ENCODE measurements at places on chromosomes 3 and 15.

- DNase-seq = no peak
Observed at GRCh38 chr3:78911394-78911793, 856.4 kb downstream of the ROBO1 start.

DNA sequence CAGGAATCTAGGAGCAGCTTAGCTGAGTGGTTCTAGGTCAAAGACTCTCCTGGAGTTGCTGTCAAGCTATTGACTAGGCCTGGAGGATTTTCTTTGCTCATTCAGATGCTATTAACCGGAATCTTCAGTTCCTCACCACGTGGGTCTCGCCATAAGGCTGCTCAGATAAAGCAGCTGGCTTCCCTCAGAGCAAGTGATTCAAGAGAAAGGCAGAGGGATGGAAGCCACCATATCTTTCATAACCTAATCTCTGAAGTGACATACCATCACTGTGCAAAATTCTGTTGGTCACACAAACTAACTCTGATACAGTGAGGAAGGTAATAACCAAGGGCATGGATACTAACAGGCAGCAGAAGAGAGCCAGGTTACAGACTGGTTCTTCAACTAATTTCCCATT lies 72.7 kb upstream of the FLNB start:
- no peak for DNase-seq

DNA sequence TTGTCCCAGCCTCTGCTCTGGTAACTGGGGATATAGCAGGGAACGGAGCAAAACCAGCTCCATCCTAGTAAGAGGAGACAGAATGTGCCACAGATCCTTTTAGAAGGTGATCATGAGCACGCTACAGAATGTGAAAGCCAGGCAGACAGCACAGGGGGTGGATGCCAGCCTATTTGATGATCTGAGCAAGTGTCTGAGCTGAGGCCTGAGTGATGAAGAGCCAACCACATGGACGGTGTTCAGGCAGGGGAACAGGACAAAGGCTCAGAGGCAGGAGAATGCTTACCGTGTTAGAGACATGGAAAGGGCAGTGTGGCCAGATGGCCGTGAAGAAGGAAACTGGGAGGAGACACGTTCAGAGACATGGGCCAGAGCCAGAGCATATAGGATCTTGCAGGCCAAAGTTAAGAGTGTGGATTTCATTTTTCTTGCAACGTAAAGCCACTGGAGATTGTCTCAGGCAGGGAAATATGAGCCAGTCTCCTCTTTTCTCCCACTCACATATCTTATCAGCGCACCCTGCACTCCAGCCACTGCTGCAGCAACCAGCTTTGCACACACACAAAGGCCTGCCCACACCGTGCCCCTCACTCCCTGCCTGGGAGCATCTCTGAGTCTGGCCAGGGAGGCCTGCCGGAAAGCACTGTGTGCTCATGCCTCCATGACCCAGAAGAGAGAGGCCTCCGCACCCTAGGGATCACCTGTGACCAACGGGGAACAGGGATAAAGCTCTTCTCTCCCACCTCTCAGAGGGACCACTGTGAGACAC lies 20.1 kb downstream of the RAB43 start:
- no peak for DNase-seq

GRCh38 chr3:111541391-111541790 lies 606 bp upstream of the CD96 start:
- DNase-seq = no peak

- no peak for DNase-seq
Observed at GRCh38 chr3:113555138-113555537, 22.8 kb downstream of the SIDT1 start.

- no peak for DNase-seq
Observed at GRCh38 chr3:187315872-187316271, 24.3 kb upstream of the MASP1 start.

DNA sequence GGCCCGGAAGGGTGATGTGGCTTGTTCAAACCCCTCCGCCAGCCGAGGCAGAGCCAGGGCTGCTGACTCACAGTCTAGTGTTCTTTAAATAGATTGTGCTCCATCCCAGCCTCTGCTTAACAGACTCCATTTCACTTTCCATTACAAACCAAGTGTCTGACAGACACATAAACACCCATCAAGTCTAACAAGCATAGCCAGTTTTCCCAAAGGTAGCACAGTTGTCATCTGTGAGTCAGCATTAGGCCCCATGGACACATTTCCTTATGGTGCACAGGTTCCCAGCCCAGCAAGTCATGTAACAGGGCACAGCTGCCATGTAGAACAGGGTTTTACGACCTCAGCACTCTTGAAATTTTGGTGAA lies 109.9 kb upstream of the RAP2B start:
- DNase-seq = no peak

DNA sequence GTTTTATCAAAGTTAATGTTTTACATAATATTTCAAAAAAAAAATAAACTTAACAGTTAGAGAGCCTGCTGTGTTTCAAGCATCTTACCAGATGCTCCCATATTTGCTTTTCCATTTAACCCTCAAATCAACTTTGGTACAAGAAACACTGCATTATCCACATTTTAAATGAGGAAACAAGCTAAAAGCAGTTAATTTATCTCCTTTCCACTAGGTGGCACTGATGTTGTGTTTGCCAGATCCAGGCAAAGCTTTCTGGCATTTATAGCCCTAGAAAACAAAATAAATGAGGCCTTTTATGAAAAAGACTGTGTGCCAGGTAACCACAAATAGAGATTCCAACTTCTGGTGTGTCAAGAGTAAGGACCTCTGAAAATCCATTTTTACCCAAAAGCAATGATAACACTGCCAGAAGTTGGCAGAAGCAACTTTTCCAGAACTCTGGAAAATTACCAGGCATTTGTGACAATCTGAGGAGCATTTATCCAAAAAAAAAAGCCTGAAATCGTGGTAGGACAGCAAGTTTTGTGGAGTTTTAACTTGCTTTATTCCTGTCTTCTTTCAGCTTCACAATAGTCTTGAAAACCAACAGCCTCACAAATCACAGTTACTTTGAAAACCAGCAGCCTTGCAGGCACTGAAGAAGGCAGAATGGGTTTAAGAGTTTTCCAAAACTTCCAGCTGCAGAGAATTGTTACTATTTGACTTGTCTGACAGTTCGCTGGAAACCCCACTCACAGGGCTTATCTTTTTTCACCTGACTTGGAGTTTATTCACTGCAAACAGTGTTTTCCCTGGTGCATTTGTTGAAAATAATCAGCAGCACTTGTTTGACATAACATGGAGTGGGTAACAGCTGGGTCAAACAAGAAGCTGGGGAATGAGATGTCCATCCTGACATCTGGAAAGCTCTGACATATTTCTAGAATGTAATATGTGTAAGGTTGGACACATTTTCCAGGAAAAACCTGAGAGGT lies 9.2 kb downstream of the FAM162A start:
- DNase-seq = no peak

- no peak for DNase-seq
Observed at GRCh38 chr3:72227486-72228070, 442.6 kb upstream of the PROK2 start.

GRCh38 chr3:46659285-46659684 lies 34.2 kb downstream of the ALS2CL start:
- DNase-seq = no peak

GRCh38 chr15:67967871-67968431 lies 86.2 kb upstream of the PIAS1 start:
- DNase-seq = peak; percentile 88

GRCh38 chr15:39447881-39448280 lies 133.0 kb upstream of the THBS1 start:
- no peak for DNase-seq

DNA sequence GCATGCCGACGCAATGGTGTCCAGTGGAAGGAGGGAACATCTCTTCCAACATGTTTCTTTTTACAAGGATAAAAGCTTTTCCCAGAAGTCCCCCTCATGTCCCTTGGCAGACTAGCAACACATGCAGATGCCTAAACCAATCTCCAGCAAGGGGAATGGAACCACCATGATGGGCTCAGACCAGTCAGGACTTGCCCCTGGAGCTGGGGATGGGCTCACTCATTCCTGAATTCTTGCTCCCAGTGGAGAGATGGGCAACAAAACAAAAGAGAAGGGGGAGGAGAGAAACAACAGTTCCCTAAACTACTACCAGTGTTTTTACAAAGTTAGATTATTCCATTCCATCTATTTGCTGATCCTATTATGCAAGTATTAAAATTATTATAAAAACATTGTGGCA lies 76.8 kb upstream of the OXTR start:
- no peak for DNase-seq

DNA sequence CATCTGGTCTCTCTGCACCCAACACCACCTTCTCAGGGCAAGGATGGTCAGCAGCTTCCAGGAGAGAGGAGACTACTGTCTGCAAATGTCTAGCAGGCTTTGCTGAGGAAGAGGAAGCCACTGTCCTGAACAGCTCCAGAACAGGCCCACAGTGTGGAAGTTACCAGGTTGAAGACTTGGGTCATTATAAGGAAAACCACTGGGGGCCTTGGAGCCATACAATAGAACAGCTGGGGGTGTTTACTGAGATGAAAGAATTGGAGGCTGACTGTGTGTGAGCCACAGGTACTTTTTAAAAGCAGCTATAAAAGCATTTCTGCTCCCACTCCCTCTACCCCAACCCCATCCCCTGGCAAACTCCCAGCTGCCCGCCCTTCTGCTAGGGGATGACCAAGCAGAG lies 24.2 kb downstream of the SRGAP3 start:
- no peak for DNase-seq

DNA sequence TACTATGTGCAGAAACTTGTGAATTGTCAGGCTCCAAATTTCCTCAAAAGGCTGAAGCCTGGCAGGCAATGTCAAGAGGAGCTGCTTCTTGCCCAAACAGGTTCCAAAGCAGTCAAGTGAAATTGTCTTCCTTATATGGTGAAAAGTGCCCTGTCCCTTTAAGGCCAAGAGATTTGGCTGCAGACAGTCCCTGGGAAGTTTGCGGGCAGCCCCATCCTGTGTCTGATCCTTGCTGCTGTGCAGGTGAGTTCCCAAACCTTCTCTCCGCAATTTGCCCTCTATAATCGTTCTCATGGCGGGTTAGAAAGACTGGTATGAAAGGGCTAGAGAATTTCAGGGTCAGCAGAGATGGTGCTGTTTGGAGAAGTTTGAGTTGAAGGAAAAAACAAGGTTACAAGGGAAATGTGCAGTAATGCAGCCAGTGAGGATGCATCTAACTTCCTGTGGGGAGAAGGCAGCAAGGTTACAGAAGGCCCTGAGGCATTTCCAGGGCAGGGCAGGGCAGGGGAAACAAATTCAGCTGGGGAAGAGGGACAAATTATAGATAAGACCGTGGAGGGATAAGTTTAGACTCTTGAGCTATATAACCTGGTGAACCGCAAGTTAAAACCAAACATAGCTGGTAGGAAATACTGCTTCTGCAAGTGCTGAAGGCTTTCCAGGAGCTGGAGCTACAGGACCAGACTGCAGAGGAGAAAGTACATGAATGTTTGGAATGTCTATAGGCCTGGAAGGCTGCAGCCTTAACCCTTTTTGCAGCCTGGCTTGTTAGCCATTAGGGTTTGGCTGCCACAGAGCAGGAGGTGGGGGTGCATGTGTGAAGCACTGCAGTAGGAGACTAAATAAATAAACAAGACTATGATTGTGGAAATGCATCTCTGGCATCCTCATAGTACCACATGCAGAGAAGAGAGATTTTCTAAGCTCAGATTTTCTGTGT lies 256.2 kb upstream of the IL12A start:
- DNase-seq = no peak

- no peak for DNase-seq
Observed at GRCh38 chr3:133832802-133833144, 27.2 kb downstream of the SRPRB start.

GRCh38 chr3:103672346-103672745 lies 1237.5 kb downstream of the ZPLD1 start:
- DNase-seq = no peak

GRCh38 chr15:94265982-94266381 lies 34.6 kb downstream of the MCTP2 start:
- DNase-seq = no peak

GRCh38 chr15:33179874-33180273 lies 14.6 kb downstream of the FMN1 start:
- no peak for DNase-seq

DNA sequence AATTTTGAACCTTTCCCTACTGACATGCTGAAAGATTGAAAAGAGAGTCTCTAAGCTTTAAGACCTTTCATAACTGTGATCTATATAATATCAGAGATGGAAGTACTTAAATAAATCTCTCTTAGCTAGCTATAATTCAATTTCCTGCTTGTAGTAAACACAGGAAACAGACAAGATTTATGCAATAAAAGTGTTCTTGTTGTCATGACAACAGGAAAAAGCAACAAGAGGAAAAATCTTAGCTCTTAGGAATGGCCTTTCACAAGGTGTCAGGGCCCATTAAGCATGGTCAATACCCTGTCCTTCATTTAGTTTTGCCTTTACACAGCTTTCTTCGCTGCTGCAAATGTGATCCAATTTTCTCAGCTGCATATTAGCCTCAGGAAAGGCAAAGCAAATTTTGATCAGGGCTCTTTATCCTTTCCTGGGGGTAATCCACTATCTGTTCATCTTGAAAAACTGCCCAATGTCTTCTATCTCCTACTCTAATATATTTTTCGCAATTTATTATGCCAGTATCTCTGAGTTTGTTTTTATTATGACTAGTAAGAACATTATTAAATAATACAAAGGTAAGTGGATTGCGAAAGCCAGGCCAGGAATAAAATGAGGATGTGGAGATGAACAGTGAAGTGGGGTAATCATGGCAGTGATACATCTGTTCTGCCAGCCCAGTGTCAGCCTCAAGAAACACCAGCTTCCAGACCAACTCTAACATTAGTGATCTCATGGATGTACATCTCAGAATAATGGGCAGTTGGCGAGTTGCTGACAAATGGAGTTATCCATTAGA lies 28.7 kb downstream of the SIDT1 start:
- DNase-seq = no peak

DNA sequence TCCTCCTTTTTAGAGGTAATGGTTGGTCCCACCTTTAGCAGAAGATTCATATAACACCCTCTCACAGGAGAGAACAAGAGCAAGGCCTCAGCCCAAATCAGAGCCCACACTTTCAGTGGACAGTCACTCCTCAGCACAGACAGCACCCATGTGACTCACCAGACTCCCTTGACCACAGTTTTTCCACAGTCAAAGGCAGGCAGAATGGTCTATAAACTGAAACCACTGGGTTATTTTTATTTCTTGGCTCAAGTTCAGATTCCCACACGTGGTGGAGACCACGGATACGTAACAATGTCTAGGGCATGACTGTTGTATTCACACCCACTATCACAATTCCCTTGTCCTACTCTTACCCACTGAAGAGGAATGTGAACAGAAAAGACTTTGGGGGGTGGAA lies 237.8 kb upstream of the UBE2E1 start:
- no peak for DNase-seq

DNA sequence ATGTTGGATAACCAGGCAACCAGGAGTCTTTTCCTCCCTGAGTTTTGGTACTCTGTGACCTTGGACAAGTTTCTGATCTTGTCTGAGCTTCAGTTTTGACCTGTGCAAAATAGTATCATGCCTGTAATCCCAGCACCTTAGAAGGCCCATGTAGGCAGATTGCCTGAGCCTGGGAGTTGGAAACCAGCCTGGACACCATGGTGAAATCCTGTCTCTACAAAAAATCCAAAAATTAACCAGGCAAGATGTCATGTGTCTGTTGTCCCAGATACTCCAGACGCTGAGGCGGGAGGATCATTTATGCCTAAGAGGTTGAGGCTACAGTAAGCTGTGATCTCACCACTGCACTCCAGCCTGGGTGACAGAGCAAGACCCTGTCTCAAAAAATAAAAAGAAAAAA lies 114.8 kb downstream of the IL12A start:
- DNase-seq = no peak
